Stimulated activated CD4-positive, alpha-beta T cell treated with anti-CD3 and anti-CD28 coated beads, Interleukin-1b, Interleukin-23, amount 100 ng/mL, for 24 hours (primary cell): ENCODE measurements at places on chromosomes 5 and 9.

GRCh38 chr5:93336330-93337110, 244.5 kb downstream of the NR2F1-AS1 start:
- DNase-seq: no peak

- no peak for DNase-seq
Observed at GRCh38 chr9:88339317-88339716, 48.9 kb upstream of the SPIN1 start.

- no peak for DNase-seq
Observed at GRCh38 chr9:110650261-110650660, 18.3 kb upstream of the MUSK start.

- DNase-seq: no peak
Observed at GRCh38 chr9:6845880-6846279, 88.1 kb downstream of the KDM4C start.

DNA sequence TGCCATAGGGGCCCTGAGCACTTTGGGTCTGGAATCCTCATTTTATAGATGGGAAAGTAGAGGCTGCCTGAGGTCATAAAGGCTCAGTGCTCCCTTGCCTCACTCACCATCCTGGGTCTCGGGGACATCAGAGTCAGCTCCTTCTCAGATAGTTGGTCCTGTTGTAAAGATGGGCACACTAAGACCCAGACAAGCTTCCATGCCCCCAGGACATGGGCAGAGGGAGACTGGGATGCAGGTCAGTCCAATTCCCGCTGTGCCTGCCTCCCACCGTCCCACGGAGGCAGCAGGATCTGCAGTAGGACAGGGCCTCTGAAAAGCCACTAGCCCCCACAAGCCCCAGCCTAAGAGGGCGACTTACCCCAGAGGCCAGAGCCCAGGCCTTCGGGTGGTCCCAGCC, 19.0 kb upstream of the SUSD3 start:
- no peak for DNase-seq

GRCh38 chr9:18798508-18799290, 234.3 kb downstream of the SAXO1 start:
- no peak for DNase-seq

DNA sequence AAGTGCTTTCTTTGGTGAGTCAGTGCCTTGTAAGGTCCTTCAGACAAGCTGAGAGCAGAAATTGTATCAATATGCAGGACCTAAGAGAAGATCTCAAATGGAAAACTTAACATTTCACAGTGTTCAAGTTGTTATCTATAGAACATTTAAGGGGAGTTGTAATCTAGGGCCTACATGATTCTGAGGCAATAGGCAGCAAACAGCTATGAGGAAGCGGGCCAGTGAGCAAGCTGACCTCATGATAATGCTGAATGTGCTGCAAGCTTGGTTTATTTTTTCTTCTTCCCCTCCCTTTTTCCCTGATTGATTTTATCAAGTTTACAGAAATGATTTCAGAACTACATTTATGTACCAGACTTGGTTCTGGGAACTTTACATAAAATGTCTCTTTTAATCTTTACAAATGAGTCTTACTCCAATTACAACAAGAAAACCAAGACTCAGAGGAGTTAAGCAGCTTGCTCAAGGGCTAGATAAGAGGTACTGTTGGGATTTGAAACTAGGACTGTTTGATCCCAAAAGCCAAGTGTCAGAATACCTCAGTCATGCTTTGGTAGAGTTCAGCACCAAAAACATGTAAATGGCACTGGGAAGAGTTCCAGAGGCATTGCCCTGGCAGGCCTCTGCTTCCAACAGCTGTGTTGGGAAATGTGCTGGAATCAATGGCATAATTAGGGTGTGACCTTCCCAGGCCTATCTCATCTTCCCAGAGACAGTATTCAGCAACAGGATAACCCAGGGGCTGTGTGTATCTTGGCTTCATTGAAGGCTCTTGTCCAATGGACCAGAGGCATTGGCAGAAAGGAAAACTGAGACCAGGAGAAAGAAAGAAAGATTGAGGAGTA, 130.1 kb downstream of the LRRC70 start:
- no peak for DNase-seq

GRCh38 chr5:103210952-103211351, 47.6 kb upstream of the MACIR start:
- DNase-seq: no peak

DNA sequence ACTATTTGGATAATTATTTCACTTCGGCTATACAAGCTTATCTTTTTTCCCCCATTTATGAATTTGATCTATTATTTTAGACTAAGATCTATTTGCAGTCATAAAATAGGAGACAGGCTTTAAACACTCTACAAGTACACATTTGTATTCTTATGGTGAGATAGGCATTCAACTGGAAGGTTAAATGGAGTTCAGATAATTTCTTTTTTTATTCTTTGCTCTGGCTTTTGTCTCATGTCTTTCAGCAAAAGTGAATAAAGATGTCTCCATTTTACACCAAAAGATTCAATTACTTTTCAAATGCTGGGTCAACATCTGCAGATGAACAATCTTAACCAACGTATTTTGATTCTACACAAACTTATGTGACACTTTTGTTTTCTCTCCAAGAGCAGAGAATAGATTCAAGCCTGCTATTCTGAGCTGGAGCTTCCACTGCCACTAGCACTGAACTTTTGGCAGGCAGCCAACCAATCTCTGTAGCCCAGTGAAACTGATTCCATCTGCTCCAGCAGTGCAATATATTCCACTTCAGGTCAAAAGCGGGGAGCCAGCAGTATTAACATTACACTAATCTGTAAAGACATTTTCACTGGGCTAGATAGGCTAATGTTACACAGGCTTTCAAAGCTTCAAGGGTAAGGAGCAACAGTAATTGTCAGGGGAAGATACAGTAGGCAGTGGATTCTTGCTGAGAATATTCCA, 452.0 kb upstream of the ZNF608 start:
- no peak for DNase-seq

- no peak for DNase-seq
Observed at GRCh38 chr9:134630861-134631260, 10.7 kb upstream of the COL5A1 start.

DNA sequence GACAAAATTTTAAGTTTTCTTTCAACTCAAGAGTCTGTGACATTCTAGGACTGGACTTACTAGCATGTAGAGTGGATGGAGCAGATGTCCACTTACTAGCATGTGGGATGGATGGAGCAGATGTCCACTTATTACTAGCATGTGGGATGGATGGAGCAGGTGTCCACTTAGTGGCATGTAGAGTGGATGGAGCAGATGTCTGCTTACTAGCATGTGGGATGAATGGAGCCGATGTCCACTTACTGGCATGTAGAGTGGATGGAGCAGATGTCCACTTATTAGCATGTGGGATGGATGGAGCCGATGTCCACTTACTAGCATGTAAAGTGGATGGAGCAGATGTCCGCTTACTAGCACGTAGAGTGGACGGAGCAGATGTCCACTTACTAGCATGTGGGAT, 2.4 kb downstream of the SLC36A1 start:
- DNase-seq: no peak

DNA sequence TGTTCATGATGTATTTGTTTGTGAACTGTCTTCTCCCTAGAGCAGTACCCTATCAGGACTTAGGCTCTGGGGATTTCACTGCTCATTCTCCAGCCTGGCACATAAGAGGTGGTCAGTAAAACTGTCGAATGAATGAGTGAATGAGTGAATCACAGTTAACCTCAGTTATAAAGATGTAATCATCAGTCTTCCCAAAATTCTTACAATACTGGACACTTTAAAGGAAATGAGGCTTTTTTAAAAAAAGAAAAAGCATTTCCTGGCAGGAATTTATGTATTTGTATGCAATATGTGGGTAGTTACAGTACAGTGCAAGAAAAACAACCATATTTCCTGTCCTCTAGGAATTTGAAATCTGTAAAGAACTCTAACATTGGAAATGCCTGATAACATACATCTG, 59.6 kb downstream of the RAI14 start:
- no peak for DNase-seq

DNA sequence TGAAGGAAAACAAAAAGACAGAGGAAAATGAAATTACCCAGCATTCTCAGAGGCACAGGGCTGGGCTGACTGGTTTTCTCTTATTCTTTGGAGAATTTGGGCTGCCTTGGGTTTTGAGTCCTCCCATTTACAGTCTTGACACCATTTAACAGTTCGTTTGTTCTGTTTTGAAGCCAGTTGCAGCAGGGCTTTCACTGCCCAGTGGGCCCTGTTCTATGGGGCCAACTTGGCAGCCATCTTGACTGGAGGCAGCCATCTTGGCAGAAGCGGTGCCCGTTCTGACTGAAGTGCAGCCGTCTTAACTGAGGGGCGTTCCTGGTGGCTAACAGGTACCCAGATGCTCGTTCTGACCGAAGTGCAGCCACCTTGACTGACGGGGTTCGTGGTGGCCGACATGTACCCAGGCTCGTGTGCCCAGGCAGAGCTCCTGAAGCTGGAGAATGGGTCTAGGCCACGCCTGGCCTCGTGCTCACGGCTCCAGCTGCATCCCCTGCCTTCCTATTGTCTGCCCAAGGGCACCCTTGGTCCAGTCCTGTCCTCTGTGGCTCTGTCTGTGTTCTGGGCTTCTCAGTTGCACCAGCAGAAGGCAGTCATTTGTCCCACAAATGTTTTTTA, 164.4 kb downstream of the GAPVD1 start:
- DNase-seq: no peak

DNA sequence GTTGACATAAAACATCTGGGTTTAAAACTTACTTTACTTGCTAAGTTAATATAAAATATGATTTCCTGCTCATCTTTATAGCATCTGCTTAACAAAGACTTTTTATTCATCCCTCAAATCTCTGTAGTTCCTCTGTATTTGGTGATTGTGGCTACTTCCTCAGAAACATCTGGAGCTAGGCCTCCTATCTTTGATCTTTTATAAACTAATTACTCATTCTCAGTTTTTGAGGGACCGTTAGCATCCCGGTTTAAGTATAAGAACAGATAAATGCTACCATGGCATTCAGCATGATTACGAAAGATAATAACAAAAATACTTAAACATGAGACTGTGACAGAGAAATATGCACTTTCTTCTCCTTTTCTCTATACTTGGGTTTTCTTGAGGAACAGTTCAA, 85.3 kb downstream of the SLC38A9 start:
- DNase-seq: no peak

DNA sequence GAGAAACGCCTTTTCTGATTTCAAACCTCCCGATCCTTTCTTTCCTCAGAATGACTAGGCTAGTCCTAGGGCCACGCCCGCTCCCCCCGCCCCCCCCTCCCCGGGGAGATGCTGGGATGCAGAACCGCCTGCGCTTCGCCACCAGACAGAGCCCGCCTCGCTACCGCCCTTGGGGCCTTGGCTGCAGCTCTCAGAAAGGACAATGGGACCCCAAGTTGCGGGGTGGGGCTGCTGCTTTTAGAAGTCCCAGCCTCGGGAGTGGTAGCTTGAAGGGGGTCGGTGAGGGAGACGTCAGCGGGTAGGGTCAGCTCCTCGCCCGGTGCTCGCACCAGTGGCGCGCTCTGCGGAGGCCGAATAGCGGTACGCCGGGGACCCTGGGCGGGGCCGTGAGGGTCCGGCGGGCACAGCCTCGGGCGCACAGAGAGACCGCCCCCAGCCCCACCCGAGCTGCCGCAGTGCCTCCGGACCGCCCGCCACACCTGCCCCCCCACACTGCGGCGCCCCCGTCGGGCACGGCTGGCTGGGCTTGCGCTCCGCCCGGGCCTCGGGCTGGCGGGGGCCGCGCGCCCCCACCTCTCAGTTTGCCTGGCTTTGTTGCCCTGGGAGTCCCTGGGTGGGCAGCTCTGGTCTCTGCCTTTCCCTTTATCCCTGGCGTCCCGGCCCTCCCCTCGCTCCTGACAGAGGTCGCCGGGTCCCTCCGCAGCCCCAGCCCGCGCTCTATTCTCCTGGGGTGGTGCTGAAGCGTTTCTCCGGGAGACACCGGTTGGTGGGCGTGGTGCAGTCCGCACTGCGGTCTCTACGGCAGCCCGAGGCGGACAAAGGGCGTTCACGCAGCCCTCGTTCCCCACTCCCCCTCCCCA, 1.2 kb downstream of the MAP1B start:
- DNase-seq: no peak

DNA sequence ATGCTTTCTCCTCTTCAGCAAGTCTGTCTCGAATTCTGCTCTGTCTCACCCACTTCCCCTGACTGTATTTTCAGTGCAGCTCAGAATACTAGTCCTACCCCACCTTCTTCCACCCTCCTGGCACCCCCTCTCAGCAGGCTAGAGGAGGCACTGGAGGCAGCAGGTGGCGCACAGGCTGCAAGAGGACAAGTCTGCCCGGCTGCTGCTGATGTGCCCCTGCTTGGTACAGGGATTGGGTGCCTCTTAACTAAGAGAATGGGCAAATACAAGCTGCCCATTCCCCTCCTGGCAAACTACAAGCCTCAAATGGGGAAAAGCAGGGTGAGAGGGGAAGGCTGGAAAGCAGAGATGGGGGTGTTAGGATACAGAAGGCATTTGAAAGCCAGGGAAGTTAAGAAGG, 5.1 kb downstream of the TLN1 start:
- DNase-seq: no peak

- DNase-seq: no peak
Observed at GRCh38 chr5:136128481-136128880, 4.2 kb upstream of the SMAD5 start.

GRCh38 chr5:128252196-128252595, 168.6 kb downstream of the SLC12A2 start:
- no peak for DNase-seq

DNA sequence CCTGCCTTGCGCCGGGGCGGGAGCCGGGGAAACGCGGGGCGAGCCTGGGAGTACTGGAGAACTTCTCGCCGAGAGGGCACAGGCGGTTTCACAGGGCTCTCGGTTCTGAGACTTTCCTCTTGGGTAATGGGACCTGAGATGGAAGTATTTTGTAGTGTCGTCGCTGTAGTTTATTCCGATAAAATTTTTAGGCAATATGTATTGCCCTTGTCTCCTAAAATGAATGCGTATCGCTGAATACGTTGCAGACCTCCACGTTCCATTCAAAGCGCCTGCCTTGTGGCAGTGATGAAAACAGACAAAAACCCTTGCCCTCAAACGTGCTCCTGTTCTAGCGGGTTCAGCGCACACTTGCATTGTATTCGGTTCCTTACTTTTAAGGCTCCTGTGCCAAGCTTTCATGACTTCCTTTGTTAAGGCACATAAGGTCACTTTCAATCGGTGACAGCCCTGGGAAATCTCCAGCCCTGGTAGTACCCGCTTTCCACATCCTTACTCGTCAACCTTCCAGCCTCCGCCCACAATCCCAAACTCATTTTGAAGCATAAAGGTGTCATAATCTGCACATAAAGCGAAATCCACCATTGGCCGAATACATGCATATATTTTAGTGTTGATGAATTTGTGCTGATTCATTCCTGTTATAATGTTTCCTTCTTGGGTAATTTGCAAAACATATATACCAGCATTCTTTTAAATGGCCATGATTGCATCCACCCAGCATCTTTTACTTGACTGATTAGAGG, 694 bp downstream of the RMI1 start:
- no peak for DNase-seq

GRCh38 chr5:112693301-112693700, 44.4 kb upstream of the APC start:
- no peak for DNase-seq

- no peak for DNase-seq
Observed at GRCh38 chr9:14313378-14313940, 482 bp downstream of the NFIB start.

DNA sequence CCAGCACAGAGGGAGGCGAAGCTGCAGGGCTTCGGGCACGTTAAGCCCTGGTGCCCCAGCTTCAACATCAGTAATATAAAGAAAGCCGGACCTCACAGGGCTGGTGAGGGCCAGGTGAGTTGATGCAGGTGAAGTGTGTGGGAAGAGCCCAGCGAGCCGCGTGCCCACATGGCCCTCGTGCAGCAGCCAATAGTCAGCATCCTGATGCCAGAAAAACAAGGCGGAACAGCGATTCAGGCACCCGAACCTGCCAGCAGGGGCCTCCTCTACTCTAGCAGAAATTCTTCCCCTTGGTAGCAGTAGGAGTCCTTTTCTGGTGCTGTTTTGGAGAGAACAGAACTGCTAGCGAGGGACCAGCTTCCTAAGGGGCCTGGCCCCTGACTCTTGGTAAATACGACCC, 7.8 kb downstream of the MED10 start:
- no peak for DNase-seq
